ENCODE measurements at places on chromosomes 4 and X. TPM values are rescaled to one million over a fixed set of nuclear protein-coding genes. Genes with fewer than 3 reads are reported as not detected.

The TGIF2LX gene
- total RNA-seq, result not detected

DNA sequence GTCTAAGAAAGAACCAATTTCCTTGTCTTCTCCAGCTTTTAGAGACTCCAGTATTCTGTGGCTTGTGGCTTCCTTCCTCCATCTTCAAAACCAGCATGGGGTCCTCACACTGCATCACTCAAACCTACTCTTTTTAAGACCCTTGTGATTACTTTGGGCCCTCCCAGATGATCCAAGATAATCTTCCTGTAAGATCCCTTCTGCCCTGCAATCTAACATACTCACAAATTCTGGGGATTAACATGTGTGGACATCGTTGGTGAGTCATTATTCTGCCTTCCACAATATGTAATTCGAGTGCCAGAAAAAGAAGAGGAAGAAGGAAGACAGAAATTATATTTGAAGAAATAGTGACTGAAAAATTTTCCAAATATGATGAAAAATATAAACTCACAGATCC, 47.9 kb downstream of the BEND4 start:
- DNase-seq, result peak; percentile 48

DNA sequence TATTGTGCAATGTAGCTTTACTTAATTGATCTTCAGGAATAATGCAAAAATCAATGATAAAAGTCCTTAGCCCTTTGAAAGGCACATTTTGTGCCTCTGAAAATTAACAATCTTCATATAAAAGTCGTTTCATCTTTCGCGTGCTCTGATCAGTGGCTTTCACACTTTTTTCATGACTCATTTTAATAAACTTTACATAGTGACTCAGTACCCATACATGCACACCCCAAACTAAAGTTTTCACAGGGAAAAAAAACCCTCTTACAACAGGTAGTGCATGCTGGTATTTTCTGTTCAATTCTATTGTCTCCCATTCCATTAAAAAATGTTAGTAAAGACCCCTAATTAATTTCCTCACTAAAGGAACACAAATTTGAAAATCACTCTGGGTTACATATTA, 21.5 kb downstream of the RWDD4 start:
- peak; percentile 24 for DNase-seq

GRCh38 chr4:172631832-172632231, 536.8 kb upstream of the GALNT7 start:
- DNase-seq, result no peak

The TRIM60 gene
- total RNA-seq, result 0.32 TPM

The TLL1 gene
- total RNA-seq, result 19.0 TPM

The YY2 gene
- total RNA-seq, result 1.6 TPM

DNA sequence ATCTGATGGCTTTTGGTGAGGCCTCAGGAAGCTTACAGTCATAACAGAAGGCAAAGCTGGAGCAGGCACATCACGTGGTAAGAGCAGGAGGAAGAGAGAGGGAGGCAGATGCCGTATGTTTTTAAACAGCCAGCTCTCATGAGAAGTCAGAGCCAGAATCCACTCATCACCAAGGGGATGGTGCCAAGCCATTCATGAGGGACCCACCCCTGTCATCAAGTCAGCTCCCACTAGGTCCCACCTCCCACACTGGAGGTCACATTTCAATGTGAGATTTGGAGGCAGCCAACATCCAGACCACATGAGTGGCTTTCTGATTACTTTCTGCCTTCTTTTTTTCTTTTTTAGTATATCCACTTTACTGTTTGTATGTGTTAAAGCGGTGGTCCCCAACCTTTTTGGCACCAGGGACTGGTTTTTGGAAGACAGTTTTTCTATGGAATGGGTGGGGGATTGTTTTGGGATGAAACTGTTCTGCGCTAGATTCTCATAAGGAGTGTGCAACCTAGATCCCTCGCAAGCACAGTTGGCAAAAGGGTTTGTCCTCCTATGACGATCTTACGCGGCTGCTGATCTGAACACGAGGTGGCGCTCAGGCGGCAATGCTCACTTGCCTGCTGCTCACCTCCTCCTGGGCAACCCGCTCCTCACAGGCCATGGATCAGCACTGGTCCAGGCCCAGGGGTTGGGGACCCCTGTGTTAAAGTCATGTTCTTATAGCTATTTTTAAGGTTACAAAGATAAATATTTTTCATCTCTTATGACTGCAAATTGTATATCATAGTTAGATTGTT, 61.7 kb downstream of the SLIT2 start:
- DNase-seq, result no peak

The RPL10 gene
- total RNA-seq, result 1,322 TPM

GRCh38 chr4:137707626-137708025, 175.3 kb upstream of the PCDH18 start:
- peak; percentile 48 for DNase-seq

GRCh38 chr4:7651461-7651921, 216.8 kb upstream of the PSAPL1 start:
- peak; percentile 42 for DNase-seq

DNA sequence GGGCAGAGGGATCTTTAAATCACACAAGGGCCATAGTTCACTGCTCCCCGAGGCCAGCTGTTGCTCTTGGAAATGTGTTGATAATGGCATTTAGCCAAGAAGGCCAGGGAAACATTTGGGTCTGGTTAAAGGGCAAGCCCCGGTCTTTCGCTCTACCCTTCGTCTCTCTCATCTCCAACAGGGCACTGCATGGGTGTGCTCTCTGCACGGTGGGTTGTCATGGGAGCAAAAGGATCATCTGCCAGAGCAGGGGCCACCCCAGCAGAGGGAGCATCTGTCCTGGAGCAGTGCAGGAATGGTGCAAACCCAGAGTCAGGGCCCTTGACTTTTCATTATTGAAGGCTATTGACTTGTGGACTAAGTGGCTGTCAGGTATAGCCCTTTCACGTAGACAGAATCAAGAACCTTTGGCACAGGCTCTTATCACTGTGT, 22.7 kb upstream of the PGRMC2 start:
- peak; percentile 82 for DNase-seq

DNA sequence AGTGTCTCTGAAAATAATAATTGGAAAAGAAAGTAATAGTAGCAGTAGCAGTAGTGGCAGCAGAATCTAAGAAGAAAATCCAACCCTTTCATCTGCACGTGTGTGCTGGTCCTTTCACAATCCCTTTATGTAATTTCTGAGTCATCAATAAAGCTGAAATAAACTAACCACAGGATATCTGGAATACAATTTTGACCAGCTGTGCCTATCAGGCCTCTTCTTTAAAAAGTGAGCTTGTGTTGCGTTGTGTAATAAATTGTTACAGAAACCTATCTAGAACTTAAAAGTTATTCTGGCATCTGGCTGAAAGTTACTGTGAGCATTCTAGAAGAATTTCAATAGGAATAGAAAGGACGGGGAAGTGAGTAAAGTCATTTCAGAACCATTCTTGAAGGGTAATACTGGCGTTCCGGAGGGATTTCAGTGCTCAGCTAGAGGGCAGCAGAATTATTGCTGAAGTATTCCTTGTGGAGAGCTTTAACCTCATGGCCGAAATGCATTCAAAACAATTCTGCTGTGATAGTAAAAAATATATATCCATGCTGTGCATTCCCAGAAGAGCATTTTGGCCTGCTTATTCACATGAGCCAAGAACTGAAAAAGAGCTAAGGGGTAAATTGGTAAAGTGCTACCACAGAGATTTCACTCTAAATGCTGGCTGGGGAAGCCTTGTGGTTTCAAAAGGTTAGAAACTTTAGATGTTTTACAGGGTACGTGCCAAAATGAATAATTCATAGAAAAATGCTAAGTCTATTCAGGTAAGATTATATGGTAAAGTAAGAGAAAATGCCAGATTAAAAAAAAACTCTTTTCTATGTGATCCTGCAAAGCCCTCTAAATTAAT, 260.6 kb downstream of the NKX6-1 start:
- peak; percentile 8 for DNase-seq

The CENPVL1 gene
- not detected for total RNA-seq

The USP17L22 gene
- not detected for total RNA-seq

DNA sequence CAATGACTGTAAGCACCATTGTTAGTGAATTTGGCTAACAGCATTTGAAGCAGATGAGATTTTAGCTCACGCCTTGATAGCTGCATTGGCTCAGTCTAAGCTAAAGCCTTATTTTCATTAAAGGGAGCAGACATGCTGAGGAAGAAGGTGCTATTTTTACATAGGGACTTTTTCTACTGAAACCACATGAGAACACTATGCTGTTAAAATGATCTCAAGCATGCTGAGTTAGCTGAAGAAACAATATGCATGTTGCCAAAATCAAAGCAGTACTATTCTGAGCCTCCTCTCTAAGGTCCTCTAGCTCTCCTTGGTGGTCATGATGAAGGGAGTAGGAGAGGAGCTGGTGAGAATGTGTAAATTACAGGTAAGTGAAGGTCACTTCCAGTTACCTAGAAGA, 134.4 kb upstream of the JADE1 start:
- DNase-seq, result no peak

The TBX22 gene
- total RNA-seq, result not detected

- DNase-seq, result no peak
These were observed 56.4 kb downstream of the SLC2A9 start for GRCh38 chr4:9964879-9965278.

The PLP1 gene
- total RNA-seq, result under 0.01 TPM

- no peak for DNase-seq
These were observed 103.4 kb downstream of the ABLIM2 start for GRCh38 chr4:8055206-8055605.

GRCh38 chr4:185520119-185520518, 15.2 kb downstream of the PDLIM3 start:
- peak; percentile 54 for DNase-seq

The FAM47E gene
- total RNA-seq, result 0.86 TPM

GRCh38 chrX:44280116-44280515, 63.4 kb downstream of the EFHC2 start:
- DNase-seq, result no peak

DNA sequence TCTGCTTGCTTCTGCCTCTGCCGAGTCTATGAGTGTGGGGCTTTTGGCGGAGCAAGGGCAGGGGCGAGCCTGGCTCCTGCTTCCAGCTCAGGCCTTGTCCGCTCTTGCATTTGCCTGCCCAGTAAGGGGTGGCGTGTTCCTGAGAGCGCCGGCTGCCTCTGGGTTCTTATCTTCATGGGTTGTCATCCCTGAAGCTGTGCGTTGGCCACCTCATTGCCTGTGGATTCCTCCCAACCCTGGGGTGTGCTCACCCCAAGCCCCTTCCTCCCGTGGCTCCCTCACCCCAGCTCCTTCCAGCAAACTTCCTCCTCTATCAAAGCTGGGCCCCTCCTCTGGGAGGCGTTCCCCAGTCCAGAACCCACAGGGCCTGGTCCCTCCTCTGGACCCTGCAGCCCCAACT, 17.5 kb downstream of the SH3BP2 start:
- no peak for DNase-seq

DNA sequence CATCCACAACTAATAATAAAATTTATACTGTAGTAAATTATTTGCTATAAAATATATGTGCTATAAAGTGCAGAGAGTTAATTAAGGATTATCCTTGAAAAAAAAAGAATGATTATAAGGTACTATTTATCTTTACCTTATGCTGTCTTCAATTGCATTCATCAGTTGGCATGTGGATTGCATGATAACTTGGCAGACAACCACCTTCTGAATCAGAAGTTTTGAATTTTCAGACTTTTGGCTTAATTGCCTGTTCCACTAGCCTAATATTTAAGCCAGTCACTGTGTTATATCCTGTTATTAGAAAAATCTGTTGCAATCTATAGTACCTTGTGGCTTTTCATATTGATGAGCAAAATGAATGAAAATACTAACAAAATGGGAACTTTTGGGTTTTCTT, 1040.3 kb upstream of the PCDH10 start:
- DNase-seq, result no peak
